ENCODE measurements at places on chromosomes 2 and 18.

GRCh38 chr18:34219651-34220050, 5.1 kb downstream of the NOL4 start:
- DNase-seq: no peak

GRCh38 chr2:181004647-181005325, 24.4 kb downstream of the UBE2E3 start:
- DNase-seq: no peak

GRCh38 chr2:133303150-133303549, 265.1 kb downstream of the NCKAP5 start:
- no peak for DNase-seq

DNA sequence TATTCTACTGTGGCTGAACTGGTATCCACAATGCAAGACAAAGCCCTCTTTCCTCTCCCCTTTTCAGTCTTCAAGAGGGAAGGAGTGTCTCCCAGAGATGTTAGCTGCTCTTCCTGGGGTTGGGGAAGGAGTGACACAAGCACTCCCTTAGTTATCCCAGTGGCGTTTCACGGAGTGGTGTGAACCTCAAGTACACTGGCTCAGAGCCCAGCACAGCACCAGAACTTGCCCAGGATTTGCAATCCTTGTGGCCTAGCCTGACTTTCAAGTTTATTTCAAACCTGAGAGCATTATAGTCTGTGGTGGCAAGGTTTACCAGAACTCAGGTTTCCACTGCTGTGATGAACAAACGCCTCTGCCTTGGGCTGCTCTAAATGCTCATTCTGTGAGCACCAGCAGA, 162.5 kb downstream of the CCDC102B start:
- DNase-seq: no peak

DNA sequence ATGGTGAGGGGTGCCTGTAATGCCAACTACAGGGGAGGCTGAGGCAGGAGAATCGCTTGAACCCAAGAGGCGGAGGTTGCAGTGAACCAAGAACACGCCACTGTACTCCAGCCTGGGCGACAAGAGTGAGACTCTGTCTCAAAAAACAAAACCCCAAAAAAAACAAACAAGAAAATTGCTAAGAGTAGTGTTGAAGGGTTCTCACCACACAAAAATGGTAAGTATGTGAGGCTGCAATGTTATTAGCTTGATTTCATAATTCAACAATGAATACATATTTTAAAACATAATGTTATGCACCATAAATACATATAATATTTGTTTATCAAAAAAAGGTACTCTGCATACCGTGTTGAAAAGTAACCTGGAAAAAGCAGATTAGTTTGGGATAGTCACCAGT, 45.8 kb downstream of the PSMG2 start:
- DNase-seq: no peak

- DNase-seq: no peak
Observed at GRCh38 chr2:23027396-23027795, 357.6 kb upstream of the KLHL29 start.

DNA sequence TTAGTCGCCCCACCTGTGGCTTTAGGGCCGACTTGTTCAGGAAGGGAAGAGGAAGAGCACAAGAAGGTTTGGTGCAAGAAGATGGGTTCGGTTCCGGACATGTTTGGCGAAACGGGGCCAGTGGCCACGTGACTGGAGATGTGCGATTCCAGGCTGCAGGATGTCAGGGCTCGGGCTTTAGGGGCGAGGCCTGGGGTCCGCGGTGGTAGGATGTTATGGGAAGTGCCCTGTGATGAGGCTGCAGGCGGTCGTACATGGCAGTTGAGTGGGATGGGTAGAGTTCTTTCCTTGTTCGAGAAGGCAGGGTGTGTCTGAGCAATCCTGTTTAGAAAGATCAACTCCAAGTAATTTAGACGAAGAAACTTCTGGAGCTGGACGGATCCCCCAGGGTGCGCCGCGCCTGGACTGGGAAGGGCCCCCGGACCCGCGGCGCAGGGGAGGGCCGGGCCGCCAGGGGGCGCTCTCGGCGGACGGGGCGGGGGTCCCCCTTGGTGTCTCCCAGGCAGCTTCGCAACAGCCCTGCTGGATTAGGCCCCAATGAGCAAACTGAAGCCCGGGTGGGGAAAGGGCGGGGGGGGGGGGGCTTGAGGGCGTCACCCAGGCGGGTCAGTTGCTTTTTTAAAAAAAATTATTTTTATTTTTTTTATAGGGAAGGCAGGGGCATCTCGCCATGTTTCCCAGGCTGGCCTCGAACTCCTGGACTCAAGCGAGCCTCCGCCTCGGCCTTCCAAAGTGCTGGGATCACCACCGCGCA, 17.2 kb upstream of the SDC1 start:
- DNase-seq: no peak

DNA sequence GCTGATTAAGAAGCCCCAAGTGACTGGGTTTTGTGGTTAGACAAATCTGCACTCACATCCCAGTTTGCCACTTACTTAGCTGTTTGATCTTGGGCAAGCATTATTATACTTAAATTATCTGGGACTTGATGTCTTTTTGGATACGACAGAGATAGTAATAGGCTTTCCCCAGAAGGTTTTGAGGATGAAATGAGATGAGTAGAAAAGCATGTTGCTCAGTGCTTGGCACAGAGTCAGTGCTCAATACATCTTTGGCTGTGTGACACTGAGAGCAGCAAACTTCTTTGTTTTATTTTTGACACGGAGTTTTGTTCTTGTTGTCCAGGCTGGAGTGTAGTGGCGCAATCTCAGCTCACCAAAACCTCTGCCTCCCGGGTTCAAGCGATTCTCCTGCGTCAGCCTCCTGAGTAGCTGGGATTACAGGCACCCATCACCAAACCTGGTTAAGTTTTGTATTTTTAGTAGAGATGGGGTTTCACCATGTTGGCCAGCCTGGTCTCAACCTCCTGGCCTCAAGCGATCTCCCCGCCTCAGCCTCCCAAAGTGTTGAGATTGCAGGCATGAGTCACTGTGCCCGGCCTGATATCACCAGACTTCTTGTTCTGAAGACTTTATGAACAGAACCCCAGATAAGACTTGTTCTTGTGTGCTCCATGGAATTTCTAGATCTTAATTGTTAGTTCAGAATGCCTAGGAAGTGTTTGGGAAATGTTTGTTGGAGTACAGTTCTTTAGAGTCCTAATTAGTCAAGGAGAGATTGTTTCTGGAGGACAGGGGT, 521.2 kb downstream of the SLC4A3 start:
- DNase-seq: no peak

DNA sequence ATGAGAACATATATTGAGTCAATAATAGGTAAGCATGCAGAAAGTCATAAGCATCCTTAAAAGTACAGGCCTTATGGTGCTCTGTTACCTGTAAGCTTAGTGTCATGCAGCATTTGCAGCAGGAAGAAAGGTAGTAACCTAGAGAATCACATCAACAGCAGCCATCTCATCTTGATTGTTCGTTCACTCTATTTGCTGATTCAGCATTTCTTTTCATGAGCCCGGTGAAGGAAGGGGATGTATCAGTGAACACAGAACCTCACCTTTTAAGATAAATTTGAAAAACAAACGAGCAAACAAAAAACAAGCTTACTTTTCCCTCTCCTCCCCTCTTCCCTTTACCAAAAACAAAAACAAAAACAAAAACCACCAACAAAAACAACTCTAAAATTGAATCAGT, 89.9 kb downstream of the MIB1 start:
- no peak for DNase-seq

- no peak for DNase-seq
Observed at GRCh38 chr2:212936572-212936971, 214.8 kb downstream of the IKZF2 start.

GRCh38 chr2:33342171-33342570, 134.3 kb upstream of the RASGRP3 start:
- DNase-seq: no peak

DNA sequence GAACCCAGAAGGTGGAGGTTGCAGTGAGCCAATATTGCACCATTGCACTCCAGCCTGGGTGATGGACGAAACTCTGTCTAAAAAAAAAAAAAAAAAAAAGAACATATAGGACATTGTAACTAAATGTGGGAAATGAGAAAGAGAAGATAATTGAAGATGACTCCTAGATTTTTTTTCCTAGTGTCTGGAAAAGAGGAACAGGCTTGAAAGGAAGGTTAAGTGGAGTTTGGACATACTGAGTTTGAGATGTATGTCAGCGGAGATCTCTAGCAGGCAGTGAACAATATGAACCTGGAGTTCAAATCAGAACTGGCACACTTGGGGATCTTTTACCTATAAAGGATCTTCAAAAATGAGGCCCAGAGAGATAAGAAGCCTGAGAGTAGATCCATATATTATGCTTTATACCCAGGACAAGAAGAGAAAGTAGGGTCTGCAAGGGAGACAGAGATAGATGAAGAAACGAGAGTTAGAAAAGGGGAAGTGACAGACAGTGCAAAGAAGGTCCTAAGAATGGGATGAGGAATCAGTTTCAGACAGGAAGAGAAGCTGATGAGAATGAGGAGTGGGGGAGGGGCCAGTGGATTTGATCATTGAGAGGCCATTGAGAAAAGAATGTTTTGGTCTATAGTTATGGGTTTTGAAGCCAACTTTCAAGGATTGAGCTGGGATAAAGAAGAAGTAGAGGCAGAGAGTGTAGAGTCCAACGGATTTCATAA, 46.9 kb upstream of the CD28 start:
- no peak for DNase-seq
